ENCODE measurements at places on chromosomes 1 and 21. TPM values are rescaled to one million over a fixed set of nuclear protein-coding genes. Genes with fewer than 3 reads are reported as not detected.
A peak's percentile ranks its signal among the peaks of the same experiment; 100 is the strongest.

COL11A1 gene
- 12.0 TPM for total RNA-seq

SYT11 gene
- total RNA-seq = 3.4 TPM

FAM43B gene
- total RNA-seq = 0.04 TPM

- no peak for DNase-seq
These were observed 635.6 kb upstream of the NEGR1 start for GRCh38 chr1:72917920-72918319.

- DNase-seq = no peak
These were observed 42.0 kb downstream of the S1PR1 start for GRCh38 chr1:101278845-101279244.

GRCh38 chr1:229305392-229305791 lies 34.5 kb downstream of the RAB4A start:
- DNase-seq = no peak

DNA sequence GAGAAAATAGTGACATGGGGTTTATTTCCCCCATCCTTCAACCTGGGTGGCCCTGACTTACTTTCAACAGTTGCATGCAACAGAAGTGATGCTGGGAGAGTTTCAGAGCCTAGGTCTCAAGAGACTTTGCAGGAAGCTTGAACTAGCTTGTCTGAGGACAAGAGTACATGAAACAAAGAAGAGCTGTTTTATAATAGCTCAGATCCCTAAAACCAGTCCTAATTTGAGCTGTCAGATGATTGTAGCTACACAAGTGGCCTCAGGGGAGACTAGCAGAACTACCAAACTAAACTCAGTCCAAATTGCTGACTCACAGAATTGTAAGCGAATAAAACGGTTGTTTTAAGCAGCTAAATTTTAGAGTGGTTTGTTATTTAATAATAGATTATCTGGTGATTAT lies 17.1 kb downstream of the RC3H1 start:
- peak; percentile 39 for DNase-seq

DNA sequence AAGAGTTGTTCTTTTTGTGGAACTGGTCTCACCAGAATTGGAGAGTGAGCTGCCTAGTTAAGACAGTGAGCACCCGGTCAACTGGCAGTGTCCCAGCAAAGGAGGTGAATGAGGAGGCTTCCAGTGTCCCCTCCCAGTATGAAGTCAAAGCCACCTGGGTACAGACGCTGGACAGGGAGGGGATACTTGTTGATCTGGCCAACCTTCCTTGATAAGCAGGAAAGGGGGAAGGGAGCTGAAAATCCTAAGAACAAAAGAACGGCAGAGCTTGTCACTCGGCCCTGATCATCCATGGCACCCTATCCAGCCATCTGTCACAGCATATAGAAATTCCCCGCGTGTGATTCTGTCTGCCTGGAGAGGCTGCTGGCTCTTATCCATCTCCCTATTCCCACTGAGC lies 91.5 kb downstream of the SSBP3 start:
- DNase-seq = no peak

- DNase-seq = no peak
These were observed 455.9 kb downstream of the PLPP3 start for GRCh38 chr1:56123421-56123820.

Data from H4 (cell line).